NCI-H2107 (cell line): ENCODE measurements at places on chromosomes 16 and 17.
A peak's percentile ranks its signal among the peaks of the same experiment; 100 is the strongest.

GRCh38 chr17:33469911-33470310, 176.8 kb upstream of the ASIC2 start:
- DNase-seq, result no peak

- DNase-seq, result no peak
Observed at GRCh38 chr17:40479754-40480480, 21.5 kb downstream of the TNS4 start.

- DNase-seq, result no peak
Observed at GRCh38 chr16:169014-169413, 3.2 kb downstream of the HBM start.

GRCh38 chr17:77725846-77726245, 232.7 kb upstream of the TNRC6C start:
- no peak for DNase-seq

GRCh38 chr16:85826686-85827247, 27.3 kb downstream of the COX4I1 start:
- DNase-seq, result no peak

GRCh38 chr16:87404764-87405625, 12.9 kb downstream of the MAP1LC3B start:
- DNase-seq, result no peak

GRCh38 chr17:7825206-7825990, 8.6 kb upstream of the KDM6B start:
- no peak for DNase-seq

GRCh38 chr17:41697122-41697962, 8.7 kb downstream of the EIF1 start:
- DNase-seq, result no peak

GRCh38 chr16:52963212-52963854, 89.4 kb downstream of the CHD9NB start:
- no peak for DNase-seq

DNA sequence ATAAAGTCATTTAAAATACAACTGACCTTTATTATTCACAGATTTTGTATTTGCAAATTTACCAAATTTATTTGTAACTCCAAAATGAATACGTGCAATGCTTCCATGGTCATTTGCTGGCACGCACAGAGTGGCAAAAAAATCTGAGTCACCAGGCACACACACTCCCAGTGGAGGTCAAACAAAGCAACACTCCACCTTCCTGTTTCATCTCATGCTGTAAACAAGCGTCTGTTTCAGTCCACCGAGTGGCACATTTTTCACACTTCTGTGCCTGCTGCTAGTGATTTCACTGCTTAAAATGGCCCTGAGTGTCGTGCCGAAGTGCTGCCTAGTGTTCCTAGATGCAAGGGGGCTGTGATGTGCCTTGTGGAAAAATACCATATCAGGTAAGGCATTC, 17.8 kb upstream of the ITGAE start:
- DNase-seq, result no peak

GRCh38 chr16:58462997-58463941, 36.7 kb upstream of the NDRG4 start:
- peak; percentile 25 for DNase-seq

- no peak for DNase-seq
Observed at GRCh38 chr16:29662000-29662728, 883 bp upstream of the SPN start.

- no peak for DNase-seq
Observed at GRCh38 chr17:38870259-38871165, 654 bp downstream of the LASP1 start.

DNA sequence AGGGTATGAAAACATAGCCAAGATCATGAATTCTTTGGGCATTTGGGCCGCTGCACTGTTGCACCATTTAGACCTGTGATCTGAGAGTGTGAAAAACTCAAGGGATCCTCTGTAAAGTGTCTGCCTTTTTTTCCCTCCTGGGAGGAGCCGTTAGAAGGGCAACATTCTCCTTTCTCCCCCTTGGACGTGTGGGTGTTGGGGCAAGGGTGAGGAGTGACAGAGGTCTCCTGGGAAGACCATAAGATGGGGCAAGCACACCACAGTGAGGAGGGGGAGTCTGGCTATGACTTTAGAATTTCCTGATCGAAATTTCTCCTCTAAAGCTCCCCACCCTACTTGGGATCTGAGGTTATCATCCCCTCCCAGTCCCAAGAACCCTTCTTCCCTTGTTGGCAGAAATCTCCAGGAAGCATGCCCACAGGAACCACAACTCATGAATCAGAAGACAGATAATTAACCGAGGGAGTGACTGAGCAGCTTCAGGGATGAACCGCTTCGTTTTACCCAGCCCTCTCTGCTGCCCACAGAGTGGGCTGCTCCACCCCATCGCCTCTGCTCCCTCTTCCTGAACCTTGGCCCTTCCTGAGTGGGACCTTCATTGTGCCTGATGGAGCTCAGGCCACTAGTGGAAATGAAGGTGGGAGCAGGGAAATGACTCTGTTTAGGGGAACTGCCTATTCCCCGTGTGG, 4.2 kb downstream of the ITGB3 start:
- no peak for DNase-seq

- DNase-seq, result no peak
Observed at GRCh38 chr17:18039535-18040260, 490 bp downstream of the GID4 start.

DNA sequence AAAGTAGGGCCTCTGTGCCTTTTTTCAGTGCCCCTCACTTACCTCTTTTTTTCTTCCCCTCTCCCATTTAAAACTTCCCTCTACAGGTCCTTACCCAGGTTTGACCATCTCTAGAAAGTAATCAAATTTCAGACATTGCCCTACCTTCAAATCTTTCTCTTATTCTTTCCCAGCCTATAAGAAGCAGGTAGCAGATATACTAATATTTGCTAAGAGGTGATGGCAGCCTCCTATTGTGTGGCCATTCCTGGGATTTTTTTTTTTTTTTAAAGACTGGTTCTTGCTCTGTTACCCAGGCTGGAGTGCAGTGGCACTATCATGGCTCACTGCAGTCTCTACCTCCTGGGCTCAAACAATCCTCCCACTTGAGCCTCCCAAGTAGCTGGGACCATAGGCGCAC, 111.1 kb upstream of the HAS3 start:
- DNase-seq, result no peak

GRCh38 chr16:69204172-69204571, 17.2 kb downstream of the SNTB2 start:
- no peak for DNase-seq

DNA sequence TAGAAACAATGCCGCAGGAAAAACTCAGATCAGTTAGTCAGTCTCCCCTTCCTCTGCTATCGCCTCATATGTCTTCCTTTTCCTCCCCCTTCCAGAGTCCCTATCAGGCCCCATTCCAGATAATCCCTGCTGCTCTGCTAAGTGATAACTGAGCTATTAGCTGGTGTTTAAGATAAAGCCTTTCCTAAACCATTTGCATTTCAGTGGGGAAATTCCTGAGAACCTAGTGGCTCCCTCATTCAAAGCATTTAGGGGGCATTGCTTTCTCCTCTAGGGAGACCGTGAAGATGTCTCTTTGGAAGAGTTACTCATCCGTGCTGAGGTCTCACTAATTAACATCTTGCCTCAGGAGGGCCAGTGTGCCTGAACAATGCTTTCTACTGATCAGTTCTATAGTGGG, 401.6 kb downstream of the NPIPA7 start:
- DNase-seq, result no peak

DNA sequence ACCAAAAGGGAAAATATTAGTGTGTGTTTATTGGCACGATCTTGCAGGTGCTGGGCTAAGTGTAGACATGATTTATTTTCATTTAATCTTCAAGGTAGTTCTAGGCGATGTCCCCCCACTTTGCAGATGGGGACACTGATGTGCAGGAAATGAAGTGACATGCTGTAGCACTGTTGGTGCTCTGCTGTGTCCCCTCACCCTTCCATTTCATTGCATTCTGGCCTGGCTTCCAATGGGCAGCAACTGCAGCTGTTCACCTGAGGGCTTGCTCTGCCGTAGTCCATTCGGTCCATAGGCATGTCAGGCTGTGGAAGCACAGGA, 123.9 kb downstream of the PRKCB start:
- no peak for DNase-seq

DNA sequence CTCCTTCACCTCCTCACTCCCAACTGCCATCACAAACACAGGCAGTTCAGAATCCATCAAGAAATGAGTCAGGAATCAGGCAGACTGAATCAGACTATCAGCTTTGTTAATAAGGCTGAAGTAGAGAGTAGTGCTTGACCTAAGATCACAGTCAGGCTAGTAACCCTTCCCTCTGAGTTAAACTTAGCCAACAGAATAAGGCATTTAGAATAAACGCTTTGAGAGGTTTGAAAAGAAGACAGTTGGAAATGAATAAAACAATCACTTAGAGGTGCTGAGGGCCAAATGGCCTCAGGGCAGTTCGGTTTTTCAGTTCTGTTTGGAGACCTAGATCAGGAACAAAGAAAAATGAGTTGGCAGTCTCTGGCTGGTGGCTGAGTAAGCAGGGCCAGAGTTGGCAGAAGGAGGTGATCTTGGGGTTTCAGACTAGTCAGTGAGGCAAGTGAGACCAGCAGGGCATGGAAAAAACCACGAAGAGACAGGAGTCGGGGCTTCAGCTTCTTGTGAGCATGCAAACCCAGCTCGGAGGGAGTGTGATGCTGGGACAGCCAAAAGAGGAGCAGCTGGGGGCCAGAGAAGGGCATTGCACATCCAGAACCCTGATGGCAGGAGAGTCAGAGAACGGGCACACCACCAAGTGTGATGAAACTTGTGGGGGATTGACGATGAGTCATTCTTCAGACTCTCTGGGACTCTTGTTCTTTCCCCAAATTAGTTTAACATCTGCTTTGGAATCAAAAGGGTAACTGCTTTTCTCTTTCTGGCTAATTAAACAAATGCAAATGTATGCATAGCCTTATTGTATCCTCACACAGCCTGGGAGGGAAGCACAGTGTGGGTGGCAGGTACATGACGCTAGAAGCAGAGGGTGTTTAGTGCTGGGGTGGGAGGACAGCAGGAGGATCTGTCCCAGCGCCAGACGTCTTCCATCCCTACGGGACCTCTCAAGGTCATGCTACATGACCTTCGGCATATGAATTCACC, 54.8 kb downstream of the SPECC1 start:
- no peak for DNase-seq

DNA sequence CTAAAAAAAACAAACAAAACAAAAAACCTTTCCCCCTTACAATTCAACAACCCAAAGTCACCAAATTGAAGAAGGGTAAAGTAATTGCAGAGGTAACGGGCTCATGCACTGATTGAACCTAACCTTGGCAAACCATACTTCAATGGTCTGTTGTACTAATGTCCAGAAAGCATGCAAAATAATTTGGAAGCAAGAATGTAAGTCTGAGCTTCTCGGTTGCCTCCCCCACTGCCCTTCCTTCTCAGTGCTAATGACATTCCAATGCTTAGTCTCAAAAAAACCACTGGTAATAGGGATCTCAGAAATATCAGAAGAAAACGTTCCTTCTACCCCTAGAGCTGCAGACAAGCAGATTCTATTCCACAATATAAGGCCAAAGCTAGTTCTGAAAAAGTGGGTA, 15.8 kb downstream of the KRABD2 start:
- no peak for DNase-seq

DNA sequence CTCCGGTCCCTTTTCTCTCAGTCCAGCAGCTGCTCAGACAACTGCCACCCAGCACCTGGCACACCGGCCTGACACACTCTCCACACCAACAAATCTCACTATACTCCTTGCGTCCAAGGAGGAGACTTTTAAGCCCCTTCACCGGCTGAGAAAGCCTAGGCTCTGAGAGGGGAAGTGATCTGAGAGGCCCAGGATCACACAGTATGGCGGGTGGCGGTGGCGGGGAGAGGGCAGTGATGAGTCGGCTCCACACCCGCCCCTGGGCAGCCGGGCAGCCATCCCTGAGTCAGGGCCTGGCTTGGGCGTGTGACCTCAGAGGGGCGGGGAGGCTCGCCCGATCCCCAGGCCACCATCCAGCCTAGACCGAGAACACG, 569 bp downstream of the FLII start:
- DNase-seq, result no peak

GRCh38 chr17:34645594-34645993, 66.2 kb downstream of the TMEM132E start:
- peak; percentile 94 for DNase-seq

- DNase-seq, result no peak
Observed at GRCh38 chr16:74563828-74564263, 43.1 kb downstream of the GLG1 start.

- DNase-seq, result no peak
Observed at GRCh38 chr16:50816901-50817555, 75.1 kb downstream of the CYLD start.

GRCh38 chr16:12542818-12543699, 260.6 kb downstream of the CPPED1 start:
- no peak for DNase-seq

- no peak for DNase-seq
Observed at GRCh38 chr16:47463771-47464624, 2.9 kb downstream of the PHKB start.

- DNase-seq, result no peak
Observed at GRCh38 chr17:81923302-81924260, 4.0 kb downstream of the MAFG start.

- no peak for DNase-seq
Observed at GRCh38 chr17:47210105-47210504, 957 bp downstream of the MYL4 start.

DNA sequence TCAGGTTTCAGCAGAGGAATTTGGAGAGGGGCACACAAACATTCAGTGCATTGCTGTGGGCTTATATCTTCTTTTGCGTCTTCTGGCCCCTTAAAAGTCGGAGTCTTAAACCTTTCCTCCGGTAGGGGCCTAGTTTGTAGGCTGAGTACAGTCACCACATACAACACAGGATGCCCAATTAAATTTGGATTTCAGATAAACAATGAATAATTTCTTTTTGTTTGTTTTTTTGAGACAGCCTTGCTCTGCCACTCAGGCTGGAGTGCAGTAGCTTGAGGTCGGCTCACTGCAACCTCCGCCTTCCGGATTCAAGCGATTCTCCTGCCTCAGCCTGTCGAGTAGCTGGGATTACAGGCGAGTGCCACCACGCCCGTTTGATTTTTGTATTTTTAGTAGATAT, 26.7 kb upstream of the ADORA2B start:
- no peak for DNase-seq

GRCh38 chr17:49360796-49361128, 1.3 kb downstream of the ZNF652 start:
- no peak for DNase-seq

DNA sequence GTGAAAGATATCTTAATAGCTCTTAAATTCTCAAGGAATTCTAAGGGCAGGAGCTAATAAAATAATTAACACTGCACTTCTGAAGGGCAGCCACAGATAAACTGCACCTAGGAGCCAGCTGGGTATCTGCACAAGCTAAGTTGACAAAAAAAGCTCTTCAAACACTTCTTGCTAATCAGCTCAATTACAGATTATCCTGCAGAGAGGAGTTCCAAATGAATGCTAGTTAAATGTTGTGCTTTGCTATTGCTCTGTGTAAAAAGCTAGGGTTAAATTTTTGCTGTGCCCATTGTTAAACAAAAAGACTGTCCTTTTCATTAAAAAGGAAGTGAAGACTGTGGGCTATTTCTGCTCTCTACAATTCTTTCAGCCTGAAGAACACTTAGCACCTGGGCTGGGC, 158.5 kb upstream of the SHISA6 start:
- no peak for DNase-seq

DNA sequence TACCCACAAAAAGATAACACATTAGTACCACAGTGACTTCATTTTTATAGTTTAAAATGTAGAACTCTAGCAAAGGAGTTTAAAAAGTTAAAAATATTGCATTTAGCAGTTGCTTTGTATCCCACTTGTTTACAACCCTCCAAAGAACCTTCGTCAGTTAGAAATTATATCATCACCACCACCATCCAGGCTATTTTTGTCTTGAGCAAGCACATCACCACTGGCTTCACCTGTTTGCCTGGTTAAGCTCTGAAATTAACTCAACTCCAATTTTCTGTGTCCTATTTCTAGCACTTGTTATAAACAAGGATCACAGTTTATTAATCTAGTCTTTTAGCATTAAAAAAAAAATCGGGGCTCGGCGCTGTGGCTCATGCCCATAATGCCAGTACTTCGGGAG, 6.1 kb downstream of the GLYR1 start:
- no peak for DNase-seq
